ENCODE measurements at places on chromosomes 4 and X.

DNA sequence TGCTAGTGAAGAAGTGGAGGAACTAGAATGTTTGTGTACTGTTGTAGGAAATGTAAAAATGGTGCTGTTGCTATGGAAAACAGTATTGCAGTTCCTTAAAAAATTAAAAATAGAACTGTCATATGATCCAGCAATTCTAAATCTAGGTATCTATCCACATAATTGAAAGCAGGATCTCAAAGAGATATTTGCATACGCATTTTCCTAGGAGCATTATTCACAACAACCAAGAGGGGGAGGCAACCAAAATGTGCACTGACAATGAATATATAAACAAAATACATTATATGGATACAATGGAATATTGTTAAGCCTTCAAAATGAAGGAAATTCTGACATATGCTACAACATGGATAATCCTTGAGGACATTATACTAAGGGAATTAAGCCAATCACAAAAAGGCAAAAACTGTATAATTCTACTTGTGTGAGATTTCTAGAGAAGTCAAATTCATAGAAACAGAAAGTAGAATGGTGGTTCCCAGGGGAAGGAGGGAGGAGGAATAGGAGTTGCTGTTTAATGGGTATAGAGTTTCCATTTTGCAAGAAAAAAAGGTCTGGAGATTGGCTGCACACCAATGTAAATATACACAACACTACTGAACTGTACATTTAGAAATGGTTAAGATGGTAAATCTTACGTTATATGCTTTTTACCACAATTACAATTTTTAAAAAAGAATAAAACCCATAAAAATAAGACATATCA lies 35.6 kb upstream of the KCNE5 start:
- DNase-seq = no peak

DNA sequence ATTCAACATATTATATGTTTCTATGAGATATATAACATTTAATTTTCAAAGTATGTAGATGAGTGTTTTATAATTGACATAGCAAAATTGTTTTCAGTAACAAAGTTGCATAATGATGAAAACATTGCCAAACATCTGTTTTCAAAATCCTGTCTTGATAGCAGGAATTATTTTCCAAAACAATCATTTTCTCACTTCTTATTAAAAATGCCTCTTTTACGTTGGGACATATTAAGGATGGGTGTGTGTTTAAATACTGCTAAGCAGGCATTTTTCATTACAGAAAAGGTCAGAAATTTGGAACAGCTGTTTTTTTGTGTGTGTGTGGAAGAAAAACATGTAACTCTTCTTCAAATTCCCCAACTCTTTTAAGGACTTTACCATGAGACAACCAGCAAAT lies 452.0 kb downstream of the SPRY1 start:
- DNase-seq = no peak

DNA sequence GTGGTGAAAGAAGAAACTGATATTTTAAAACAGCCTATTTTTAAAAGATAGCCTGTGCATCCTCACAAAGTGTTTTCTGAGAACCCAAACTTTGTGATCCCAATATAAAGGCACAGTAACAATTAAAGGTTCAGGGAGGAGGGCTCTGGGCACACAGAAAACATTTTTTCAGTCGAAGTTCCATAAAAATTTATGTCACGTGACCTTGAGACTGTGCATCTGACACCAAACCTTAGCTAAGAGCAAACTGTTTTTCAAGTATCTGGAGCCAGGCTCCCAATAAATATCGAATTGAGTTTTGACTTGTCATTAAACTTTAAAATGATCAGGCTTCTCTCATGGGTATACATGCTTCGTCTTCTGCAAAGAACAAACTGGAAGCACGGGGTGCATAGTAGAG lies 177.9 kb downstream of the BEND2 start:
- DNase-seq = no peak

GRCh38 chr4:140151699-140152012 lies 2.3 kb downstream of the MAML3 start:
- peak; percentile 35 for DNase-seq

DNA sequence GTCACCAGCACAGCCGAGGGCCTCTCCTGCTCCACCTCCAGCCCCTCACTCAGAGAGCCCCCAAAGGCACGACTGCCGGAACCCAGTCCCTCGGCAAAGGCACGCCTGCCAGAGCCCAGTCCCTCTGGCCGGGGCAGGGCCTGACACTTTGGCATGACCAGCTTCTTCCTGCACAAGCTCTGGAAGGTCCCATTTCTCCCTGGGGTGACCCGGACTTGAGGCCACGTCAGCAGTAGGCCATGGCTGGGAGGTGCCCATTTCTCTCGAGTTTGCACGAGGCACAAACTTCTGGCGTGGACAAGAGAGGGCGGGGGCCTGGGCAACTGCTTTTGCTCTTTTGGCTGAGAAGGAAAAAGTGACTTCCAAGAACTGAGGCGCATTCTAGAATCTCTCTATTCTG lies 62.2 kb upstream of the GPR78 start:
- no peak for DNase-seq

DNA sequence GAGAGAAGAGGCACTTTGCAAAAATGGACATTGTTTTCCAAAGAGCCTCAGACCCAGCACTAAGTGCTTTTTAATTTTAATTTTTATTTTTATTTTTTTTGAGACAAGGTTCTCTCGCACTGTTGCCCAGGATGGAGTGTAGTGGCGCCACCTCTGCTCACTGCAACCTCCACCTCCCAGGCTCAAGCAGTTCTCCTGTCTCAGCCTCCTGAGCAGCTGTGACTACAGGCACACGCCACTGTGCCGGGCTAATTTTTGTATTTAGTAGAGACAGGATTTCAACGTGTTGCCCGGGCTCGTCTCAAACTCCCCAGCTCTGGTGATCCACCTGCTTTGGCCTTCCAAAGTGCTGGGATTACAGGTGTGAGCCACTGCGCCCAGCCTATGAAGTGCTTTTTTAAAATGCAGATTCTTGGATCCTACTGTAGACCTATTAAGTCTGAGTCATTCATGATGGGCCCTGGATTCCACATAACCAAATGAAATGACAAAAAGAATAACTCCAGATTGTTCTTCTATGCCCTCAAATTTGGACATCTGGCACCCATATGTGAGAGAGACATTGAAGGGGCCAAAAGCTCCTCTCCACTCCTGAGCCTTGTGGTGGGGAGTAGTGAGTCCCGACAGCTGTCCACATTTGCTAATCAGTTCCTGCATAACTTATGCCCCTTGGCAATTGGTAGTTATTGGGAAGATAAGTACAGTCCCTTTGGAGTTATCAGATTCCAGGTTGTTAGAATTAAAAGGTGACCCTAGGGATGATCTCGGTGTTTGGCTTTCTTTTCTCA lies 3.6 kb downstream of the NOCT start:
- DNase-seq = no peak

DNA sequence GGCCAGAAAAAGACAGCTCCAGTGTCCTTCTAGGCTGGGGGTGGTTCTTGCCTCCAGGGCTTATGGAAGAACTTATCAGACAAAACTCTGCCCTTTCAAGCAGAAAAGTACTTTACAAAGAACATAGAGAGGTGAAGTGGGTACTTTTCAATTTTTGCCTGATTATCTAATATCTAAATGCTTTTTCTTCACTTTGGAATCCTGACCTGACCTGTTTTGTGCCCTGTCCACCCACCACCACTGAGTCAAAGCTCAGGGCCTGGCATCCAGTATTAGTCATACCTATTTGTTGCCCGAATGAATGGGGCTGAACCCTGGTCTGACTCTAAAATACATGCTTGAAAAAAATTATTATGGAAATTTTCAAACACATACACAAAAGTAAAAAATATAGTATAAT lies 37.2 kb downstream of the RTL9 start:
- no peak for DNase-seq

DNA sequence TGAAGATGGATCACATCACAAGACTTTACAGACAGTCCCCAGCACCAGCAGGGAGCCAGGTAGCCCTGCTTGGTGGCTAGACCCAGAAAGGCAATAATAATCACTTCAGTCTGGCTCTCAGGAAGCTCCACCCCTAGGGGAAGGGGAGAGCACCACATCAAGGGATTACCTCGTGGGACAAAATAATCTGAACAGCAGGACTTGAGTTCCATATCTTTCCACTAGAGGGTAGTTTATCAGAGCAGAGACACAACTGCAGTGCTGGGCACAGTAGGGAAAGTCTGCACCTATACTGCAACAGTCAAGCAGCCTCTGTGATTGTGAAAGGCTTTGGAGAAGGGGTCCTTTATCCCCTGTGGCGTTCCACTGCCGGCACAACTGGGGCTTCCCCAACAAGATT lies 547.0 kb upstream of the POU3F4 start:
- DNase-seq = no peak

GRCh38 chrX:130262231-130262630 lies 6.5 kb downstream of the ZNF280C start:
- no peak for DNase-seq

DNA sequence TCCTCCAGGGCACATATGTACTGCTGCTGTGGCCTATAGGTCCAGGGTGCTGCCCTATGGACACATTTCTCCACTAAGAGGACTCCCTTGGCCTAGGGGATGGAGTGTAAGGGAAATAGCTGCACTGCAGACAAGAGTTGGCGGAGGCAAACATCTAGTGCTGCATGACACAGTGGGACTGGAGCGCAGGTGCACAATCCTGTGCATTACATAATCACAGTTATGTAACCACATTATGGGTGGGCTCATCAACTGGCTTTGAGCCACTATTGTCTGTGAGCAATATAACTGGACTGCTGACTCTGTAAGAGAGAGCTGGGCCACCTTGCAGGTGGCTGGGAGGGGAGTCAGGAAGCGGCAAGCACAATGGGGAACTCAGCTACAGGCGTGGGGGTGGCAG lies 3.2 kb upstream of the TIGD2 start:
- DNase-seq = no peak
